ENCODE measurements at places on chromosomes 4 and X.

- no peaks in the 10 kb centered on the region for H3K4me1 ChIP-seq
- no peak for DNase-seq
- H3K27ac ChIP-seq = no peak overlapping the region
- H3K4me3 ChIP-seq = no peak overlapping the region
- H3K36me3 ChIP-seq = no peaks in the 10 kb centered on the region
- H3K27me3 ChIP-seq = no peaks in the 10 kb centered on the region
Observed at GRCh38 chrX:124726881-124727280, 380.5 kb downstream of the SH2D1A start.

DNA sequence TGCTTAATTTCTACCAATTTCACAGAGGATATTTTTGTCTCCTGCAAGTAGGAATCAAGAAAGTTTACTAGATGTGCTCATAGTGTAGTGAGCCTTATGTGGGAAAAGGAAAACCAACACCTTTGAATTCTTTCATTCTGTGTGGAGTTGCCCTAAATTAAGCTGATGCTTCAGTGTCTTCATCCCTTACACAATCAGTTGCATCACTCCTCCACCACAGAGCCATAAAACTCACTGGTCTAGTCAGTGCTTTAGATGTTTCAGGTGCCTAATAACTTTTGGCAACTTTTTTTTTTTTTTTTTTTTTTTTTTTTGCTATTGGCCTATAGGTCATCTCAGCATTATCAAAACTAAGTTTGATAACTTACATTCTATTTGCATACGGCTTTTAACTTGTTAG, 41.5 kb downstream of the HHIP start:
- no peak overlapping the region for H3K27ac ChIP-seq
- H3K4me3 ChIP-seq = no peak overlapping the region
- no peaks in the 10 kb centered on the region for H3K4me1 ChIP-seq
- H3K27me3 ChIP-seq = no peaks in the 10 kb centered on the region

DNA sequence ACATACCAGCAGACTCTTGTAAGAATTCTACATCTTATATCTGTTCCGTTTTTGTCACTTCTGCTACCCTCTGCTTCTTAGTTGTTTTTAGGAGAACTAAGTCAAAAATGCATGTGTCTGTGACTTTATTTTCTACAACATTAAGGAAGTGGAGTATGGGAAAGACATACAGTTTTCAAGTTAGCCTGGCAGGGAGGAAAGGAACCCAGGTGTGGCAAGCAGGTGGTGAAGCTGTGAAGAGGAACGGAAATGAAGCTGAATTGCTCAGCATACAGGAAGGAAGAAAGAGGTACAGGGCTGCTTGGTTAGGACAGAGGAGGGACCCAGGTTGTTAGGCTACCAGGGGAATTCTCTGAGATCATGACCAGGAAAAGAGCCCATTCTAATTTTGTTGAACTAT, 9.4 kb downstream of the GPRIN3 start:
- H3K27me3 ChIP-seq = peaks cover 27% of the 10 kb centered on the region
- no peak overlapping the region for H3K4me3 ChIP-seq
- no peaks in the 10 kb centered on the region for H3K4me1 ChIP-seq
- H3K27ac ChIP-seq = no peak overlapping the region

DNA sequence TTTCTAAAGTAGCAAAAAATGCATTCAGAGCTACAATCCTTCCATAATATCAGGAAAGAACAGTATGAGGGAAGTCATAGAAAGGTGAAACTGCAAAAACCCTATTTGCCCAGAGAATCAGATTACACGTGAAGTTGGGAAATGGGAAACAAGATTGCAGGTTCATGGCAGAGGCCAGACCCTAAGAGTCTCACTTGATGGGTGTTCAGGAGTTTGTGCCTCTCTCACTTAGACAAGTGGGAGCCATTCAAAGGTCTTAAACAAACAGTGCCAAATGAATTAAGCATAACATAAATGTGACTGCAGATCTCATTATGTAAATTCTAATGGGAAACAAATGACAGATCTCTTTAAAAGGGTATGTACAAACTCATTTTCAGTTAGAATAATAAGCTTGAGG, 91.6 kb downstream of the ARAP2 start:
- H3K4me3 ChIP-seq = no peak overlapping the region
- no peaks in the 10 kb centered on the region for H3K27me3 ChIP-seq
- H3K36me3 ChIP-seq = no peaks in the 10 kb centered on the region
- no peaks in the 10 kb centered on the region for H3K4me1 ChIP-seq
